Caki2 (cell line): ENCODE measurements at places on chromosomes 4 and X. TPM values are rescaled to one million over a fixed set of nuclear protein-coding genes. Genes with fewer than 3 reads are reported as not detected.

- no peak for DNase-seq
Measured at GRCh38 chr4:182913036-182913435, 4.2 kb downstream of the DCTD start.

- peak; percentile 21 for DNase-seq
Measured at GRCh38 chrX:70196961-70197720, 19.9 kb downstream of the DGAT2L6 start.

DNA sequence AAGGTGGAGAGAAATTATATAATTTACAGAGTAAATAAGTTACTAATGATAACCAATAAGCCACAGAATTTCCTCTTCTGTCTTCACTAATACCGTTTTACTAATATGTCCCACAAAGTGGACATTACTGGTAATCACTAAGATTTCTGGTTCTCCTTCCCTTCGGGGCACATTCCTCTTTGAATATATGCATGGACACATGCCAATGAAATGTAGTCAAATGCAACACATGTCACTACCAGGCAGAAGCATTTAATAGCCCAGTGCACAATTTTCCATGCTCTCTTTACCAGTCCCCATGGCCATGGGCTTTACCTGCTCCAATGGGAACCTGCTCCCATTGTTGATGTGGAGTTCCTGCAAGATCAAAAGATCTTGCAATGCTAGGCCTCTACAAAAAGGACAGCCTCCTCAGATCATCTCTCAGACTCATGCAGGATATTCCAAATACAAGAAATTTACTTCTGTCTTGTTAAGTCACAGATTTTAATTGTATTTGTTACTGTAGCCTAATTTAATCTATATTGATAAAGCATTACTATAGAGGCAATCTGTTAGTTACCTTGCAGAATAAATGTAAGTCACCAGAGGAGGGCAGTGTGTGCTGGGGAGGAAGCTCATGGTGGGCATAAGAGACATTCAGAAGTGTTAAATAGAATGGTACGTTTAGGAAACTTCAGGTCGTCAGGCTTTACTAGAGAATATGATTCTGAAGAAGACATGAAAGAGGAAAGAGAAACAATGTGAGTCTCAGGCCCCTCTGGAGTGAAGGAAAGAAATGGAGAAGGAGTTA is 37.1 kb upstream of the INPP4B start:
- DNase-seq, result no peak

Gene PRAF2
- 1.9 and 4.4 TPM in 2 replicates for total RNA-seq

- DNase-seq, result no peak
Measured at GRCh38 chr4:113636877-113637276, 124.7 kb downstream of the CAMK2D start.

Gene FGFBP2
- not detected in 2 replicates for total RNA-seq

DNA sequence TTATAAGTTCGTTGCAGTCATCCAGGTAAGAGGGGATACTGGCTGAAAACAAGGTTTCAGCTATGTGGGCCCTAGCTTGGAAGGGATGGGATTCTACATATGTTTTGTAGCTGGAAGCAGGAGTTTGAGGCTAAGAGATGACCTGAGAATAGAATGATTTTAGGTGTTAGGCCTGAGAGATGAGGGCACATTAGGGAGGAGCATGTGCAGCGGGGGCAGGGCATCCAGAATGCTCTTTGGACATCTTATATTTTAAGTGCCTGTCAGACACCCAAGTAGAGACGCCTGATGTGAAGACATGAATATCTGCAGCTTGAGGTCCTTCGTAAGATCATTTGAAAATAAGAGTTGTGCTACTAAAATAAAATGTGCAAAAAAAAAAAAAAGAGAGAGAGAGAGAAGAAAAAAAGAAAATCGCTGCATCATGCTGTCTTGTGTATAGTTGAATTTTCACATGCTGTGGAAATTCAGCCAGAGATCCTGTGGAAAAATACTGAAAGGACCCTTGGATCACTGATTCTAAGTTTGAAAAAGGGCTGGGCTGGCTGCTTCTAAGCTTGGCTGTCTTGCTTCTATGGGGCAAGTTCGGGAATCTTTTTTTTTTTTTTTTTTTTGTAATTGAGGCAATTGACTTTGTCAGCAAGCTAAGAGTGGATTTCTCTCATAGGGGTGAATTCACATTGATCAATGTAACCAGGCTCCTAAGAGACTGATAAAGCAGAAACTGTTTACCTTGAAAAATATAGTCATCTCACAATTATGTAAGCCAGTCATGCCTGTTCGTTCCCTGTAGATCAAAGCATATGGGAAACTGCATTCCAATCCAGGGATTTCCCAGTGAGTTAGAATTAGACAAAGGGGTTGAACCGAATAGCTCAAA is 341.0 kb upstream of the GATB start:
- peak; percentile 25 for DNase-seq

Gene ERVMER34-1
- total RNA-seq, result not detected in 2 replicates

Gene ZNF275
- total RNA-seq, result 4.0 and 6.1 TPM in 2 replicates

DNA sequence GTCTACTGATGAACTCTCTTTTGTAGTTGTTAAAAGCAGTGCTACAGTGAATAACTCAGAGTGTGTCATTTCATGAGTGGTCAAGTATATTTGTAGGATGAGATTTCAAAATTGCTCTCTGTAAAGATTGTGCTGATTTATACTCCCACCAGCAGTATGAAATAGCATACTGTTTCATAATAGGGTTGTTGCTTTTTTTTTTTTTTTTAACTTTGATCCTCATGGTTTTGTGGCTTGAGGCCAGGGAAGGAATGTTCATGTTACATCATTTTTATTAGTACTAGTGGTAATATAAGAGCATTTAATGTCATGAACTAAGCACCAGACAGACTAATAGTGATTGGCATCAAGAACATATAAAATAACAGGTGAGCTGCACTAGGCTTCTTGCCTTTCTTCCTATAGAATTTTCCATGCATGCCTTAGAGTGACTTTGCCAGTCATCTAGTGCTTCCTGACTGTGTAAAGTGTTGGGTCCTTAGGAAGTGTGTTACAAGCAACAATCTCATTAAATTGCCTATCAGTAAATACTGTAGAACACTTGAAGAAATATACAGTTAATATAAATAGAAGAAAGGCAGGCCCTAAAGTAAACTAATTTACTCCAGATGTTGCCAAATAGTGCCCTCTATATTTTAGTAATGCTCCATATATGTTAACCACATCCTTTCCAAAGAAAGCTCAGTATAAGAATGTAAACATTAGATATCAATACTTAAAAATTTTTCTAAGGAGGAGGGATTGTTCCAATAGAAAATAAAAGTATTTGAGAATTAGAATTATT is 38.6 kb upstream of the MSMO1 start:
- peak; percentile 2 for DNase-seq

DNA sequence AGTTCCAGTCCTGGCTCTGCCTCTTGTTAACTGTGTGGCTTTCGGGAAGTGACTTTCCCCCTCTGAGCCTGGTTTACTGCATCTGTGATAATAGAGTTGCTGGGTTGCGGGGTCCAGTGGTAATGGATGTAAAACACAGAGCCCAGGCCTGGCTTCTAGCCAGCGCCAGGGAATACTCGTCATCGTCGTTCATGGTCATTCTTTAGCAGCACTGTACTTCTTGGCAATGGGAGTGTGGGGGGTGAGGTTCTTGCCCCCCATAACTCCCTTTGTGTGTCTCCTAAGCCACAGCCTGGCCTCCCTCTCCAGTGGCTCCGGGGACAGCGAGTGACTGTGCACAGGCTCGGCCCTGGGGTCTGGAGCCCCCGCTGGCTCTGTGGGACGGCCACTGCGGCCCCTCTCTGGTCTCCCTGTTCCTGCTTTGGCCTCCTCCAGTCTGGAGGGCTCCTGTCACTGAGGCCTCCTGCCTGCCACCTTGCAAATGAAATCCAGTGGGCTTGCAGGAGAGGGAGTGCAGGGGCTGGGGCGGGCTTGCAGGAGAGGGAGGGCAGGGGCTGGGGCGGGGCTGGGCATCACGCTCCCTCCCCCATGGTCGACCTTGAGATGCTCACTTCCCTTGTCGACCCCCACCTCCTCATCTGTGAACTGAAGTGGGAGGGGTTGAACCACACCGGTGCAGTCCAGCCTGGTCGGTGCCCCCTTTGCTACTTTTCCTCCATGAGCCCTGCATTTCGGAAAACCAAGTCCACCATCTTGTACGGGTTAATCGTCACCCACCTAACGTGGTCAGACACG is 13.2 kb downstream of the PSAPL1 start:
- DNase-seq, result no peak

Gene TGIF2LX
- total RNA-seq, result not detected in 2 replicates

Gene RAB39B
- 0.68 TPM in 1 of 2 replicates, not detected in the other for total RNA-seq

DNA sequence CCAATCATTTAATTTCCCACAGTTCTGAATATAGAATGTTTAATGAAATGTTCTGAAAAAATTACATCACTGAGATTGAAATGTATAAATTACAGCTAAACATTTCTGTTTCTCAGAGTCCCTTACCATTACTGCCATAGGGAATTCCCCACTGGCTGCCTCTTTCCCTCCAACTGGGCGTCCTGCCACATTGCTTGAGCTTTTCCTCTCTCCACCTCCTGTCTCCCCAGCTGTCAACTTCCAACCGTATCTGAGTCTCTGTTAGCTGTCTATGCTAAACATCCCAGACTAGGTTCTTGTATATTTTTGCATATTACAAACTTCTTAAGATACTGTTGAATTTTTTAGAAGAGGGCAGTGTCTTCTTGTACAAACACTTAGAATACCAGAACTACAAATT is 407.3 kb upstream of the SLIT2 start:
- no peak for DNase-seq

Gene RHOH
- 0.24 TPM in 1 of 2 replicates, not detected in the other for total RNA-seq

DNA sequence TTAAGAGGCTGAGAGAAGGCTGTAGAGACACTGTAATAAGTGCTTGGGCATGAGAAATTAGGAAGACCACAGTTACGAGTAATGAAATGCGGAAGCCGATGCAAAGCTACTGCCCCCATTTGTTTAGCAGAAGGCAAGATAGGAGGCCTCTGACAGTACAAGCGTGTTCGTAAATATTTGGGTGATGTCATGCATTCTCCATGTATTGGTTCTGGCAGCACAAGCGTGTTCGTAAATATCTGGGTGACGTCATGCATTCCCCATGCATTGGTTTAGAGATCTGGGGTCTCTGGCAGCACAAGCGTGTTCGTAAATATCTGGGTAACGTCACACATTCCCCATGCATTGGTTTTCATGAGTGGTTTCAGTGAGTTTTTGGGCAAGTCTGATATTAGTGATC is 661.5 kb upstream of the FRG1 start:
- no peak for DNase-seq

DNA sequence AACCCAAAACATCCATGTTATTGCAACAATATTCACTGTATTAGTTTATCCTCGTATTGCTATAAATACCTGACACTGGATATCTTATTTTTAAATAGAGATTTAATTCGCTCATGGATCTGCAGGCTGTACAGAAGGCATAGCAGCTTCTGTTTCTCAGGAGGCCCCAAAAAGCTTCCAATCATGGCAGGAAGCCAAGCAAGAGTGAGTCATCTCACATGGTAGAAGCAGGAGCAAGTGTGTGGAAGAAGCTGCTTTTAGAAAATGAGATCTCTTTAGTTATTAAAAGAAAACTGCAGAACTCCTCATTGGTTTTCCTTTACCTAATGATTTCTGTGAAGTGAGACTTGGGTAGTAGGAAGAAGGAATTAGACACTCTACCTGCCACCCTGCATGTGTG is 16.4 kb downstream of the ZNF732 start:
- DNase-seq, result no peak

Gene PNMA5
- total RNA-seq, result not detected in 2 replicates

GRCh38 chrX:65726715-65727114 is 59.3 kb downstream of the MSN start:
- no peak for DNase-seq

DNA sequence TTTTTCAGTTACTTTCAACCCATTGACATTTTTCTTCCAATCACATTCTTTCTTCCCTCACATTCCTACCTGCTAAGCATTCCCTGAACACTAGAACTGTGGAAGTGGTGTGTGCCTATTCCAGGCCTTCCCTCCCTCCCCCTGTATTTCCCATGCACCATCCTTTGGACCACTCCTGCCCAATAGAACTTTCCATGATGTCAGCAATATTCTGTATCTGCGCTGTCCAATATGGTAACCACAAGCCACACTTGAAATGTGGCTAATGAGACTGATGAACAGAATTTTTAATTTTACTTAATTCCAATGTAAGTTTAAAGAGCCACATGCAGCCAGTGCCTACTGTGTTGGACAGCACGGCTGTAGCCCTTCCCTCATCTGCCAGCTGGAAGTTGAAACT is 57.5 kb downstream of the DCTD start:
- DNase-seq, result no peak

- DNase-seq, result no peak
Measured at GRCh38 chr4:80259817-80260216, 6.6 kb upstream of the FGF5 start.

DNA sequence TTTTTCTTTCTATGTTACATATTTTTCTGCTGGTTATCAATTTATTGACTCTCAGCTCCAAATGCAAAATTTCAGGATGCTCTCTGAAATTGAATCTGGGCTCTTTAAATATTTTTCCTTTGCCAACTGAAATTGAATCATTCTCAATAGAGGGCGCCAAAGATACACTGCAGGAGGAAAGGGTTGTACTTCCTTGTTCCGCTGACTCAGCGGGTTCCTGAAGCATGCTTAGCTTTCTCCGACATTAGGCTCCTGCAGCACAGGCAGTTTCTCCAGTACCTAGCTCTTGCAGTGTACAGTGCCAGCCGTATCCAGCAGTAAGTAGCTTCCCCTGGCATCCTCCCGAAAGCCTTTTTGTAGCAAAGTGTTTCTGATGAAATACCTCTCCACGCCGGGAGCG is 28.8 kb upstream of the CFAP47 start:
- peak; percentile 72 for DNase-seq

DNA sequence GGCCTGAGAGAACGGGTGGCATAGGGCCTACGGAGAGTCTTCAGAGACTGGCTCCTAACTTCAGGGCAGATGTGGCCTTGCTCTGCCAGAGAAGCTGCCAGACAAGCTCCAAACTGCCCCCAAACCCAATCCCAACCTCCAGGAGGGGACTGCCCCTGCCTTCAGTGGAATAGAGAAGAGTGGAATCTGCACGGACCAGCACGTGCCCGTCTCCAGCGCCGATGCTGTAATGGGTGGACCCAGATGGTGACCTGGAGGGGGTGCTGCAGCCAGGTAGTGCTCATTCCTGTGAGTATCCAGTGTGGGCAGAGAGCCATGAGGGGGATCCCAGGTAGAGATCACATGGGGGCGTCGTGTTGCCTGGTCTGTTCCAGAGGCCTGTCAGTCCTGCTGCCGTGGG is 73.2 kb upstream of the NKX1-1 start:
- DNase-seq, result no peak

DNA sequence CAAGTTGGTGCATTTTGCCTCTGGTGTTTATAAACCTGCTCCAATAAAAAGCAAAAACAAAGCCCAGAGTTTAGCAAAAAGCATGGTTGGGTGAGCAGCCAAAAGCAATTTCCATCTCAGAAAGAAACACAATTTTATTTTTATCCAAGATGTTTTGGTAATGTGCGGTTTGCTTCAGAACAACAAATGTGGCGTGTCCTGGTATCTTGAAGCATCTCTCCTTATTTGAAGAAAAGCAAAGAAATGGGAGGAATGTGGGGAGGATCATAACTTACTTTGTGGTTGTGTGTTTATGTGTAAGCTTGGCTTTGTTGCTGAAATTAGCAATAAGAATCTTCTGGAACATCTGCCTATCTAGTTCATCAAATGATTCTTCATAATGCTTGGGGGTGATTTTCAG is 88.3 kb upstream of the DDX3X start:
- DNase-seq, result no peak
